GM23248 (cell line): ENCODE measurements at places on chromosomes 16 and 17. TPM values are rescaled to one million over a fixed set of nuclear protein-coding genes. Genes with fewer than 3 reads are reported as not detected.
A peak's percentile ranks its signal among the peaks of the same experiment; 100 is the strongest.

GRCh38 chr17:48549281-48549630 lies 4.3 kb upstream of the HOXB2 start:
- H3K4me1 ChIP-seq, result peaks cover 39% of the 10 kb centered on the region
- H3K27ac ChIP-seq, result peak overlapping the region; percentile 96; the same call in 1 of the 2 replicates
- no peaks in the 10 kb centered on the region; the same call in 1 of the 2 replicates for H3K36me3 ChIP-seq
- no peaks in the 10 kb centered on the region for H3K27me3 ChIP-seq
- DNase-seq, result no peak

DNA sequence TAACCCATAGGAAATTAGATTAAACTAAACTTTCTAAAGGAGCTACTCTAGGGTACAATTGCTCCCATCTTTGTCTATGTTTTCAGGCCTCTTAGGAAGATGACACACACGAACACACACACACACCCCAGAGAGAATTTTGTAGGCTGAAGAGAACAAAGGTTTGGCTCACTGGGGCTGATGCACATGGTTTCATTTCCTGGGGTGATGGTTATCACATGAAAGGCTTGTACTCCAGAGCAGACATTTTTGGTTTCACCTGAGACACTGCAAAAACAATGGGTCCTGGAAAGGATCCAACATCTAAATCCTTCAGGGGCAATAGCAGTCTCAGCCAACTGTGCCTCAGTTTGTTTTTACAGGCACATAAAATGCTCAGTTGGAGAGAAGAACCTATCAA lies 62.8 kb downstream of the GRB7 start:
- H3K36me3 ChIP-seq, result no peaks in the 10 kb centered on the region
- H3K27me3 ChIP-seq, result peaks cover 46% of the 10 kb centered on the region
- no peaks in the 10 kb centered on the region for H3K4me1 ChIP-seq
- H3K4me3 ChIP-seq, result no peak overlapping the region

DNA sequence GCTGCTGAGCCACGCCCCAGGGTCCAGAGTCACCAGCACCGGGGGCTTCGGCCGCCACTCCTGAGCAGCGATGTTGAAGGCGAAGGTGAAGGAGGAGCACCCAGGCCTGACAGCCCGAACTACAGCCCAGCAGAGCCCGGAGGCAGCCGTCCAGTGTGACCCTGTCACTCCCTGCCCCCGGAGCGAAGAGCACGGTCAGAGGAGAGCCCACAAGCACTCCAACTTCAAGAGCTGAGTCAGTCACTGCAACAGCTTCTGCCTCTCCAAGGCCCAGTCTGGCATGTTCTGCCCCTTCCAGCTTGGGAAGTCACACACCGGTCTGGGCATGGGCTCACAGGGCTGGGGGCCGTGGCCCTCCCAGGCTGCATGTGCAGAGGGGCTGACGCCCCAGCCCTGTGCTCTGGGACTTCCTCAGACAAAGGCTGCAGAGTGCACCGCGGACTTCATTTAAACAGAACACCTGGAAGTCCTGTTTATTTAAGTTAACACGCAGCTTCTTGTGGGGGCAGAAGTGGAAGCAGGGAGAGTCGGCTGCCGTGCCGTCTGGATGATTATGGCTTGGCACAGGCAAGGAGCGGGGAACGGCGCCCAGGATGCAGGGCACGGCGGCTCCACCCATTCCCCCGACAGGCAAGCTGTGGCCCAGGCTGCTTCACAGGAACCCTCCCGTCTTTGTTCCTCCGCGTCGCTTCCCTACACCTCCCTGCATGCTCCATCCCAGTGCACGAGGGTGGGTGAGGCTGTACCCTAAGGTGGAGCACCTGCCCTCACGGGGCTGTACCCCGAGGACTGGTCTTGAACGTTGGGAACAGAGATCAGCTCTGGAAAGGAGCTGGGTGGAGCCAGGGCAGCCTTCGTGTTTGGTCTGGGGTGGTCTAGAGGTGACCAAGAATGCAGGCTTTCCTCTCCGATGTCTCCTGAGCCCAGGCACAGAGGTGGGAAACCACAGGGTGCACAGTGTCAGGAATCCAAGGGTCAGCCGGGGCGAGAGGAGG lies 68.9 kb upstream of the METRNL start:
- H3K4me1 ChIP-seq, result peaks cover 14% of the 10 kb centered on the region; the same call in 1 of the 2 replicates
- no peaks in the 10 kb centered on the region for H3K36me3 ChIP-seq
- peak overlapping the region; percentile 25; the same call in 1 of the 2 replicates for H3K4me3 ChIP-seq
- no peaks in the 10 kb centered on the region for H3K27me3 ChIP-seq
- peak overlapping the region; percentile 47 for H3K27ac ChIP-seq
- peak; percentile 84 for DNase-seq

GRCh38 chr16:69924041-69924775 lies 26.9 kb upstream of the CLEC18A start:
- H3K4me1 ChIP-seq, result peaks cover 38% of the 10 kb centered on the region
- H3K27me3 ChIP-seq, result no peaks in the 10 kb centered on the region
- H3K4me3 ChIP-seq, result no peak overlapping the region
- H3K27ac ChIP-seq, result peak overlapping the region; percentile 90

The MAPT gene
- total RNA-seq, result not detected in 2 replicates

DNA sequence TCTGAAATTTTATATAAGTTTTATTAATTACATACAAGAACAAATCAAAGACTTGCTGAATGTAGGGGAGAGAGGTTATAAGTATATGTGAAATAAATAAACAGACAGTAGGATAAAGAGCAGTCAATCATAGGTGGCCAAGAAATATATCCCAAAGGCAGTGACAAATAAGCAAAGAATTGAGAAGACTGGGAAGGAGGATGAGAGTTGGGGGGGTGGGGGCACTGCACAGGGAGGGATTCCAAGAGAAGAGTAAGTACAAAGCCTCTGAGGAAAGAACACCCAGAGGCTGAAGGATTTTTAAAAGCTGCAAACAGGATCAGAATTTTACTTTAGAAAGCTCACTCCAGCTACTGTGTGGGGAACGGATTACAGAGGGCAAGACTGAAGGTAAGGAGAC lies 2.8 kb downstream of the PELP1 start:
- H3K27me3 ChIP-seq, result no peaks in the 10 kb centered on the region
- DNase-seq, result no peak
- no peak overlapping the region for H3K4me3 ChIP-seq
- no peaks in the 10 kb centered on the region for H3K36me3 ChIP-seq
- 0 out of 2 replicates have a peak, but pooled peaks cover 5% of the 10 kb centered on the region for H3K4me1 ChIP-seq

DNA sequence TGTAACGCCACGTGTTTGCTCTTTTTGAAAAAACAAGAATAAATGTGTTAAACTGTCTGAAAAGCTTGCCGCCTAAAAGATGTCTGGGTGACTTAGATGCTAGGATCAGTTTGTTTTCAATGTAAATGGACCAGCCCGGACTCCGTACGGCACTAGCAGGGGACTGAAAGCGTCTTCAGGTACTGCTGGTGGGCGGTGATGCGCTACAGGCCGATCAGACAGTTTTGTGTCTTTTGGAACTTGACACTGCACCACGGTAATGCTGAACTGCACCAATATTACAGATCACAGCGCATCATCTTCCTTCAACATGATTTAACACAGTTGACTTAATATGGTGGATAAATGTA lies 727 bp upstream of the MBTPS1 start:
- no peak for DNase-seq
- peak overlapping the region; percentile 76 for H3K27ac ChIP-seq
- no peaks in the 10 kb centered on the region for H3K27me3 ChIP-seq
- 0 out of 2 replicates have a peak, but pooled peaks cover 9% of the 10 kb centered on the region for H3K4me1 ChIP-seq
- H3K36me3 ChIP-seq, result no peaks in the 10 kb centered on the region

The MYLK3 gene
- not detected in 2 replicates for total RNA-seq

DNA sequence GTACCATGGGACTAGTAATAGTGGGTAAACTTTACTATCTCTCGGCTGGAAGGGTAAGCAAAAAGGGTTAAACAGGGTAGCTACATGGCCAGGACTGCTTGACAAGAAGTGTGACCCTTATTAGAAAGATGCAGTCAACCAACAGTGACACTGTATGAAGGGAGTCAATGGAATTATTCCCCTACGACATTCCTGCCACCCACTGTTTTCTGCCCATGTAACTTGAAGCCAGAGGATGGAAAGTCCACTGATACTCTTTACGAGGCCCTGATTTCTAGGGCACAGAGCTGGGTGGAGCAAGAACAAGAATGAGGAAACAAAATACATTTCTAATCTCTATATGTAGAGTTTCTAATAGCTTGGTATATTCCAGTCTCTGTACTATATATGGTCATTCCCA lies 1102.5 kb downstream of the CDH11 start:
- H3K36me3 ChIP-seq, result no peaks in the 10 kb centered on the region
- no peaks in the 10 kb centered on the region for H3K4me1 ChIP-seq
- no peak overlapping the region for H3K4me3 ChIP-seq

GRCh38 chr17:40122999-40123810 lies 1.4 kb downstream of the MSL1 start:
- H3K27ac ChIP-seq, result peak overlapping the region; percentile 94
- peaks cover 19% of the 10 kb centered on the region; the same call in 1 of the 2 replicates for H3K36me3 ChIP-seq
- H3K4me3 ChIP-seq, result peak overlapping the region; percentile 98

- H3K27me3 ChIP-seq, result peaks cover 2% of the 10 kb centered on the region; the same call in 1 of the 2 replicates
- no peak overlapping the region for H3K27ac ChIP-seq
- no peak overlapping the region for H3K4me3 ChIP-seq
- no peaks in the 10 kb centered on the region for H3K36me3 ChIP-seq
- no peaks in the 10 kb centered on the region for H3K4me1 ChIP-seq
Measured at GRCh38 chr17:79870540-79870939, 31.3 kb upstream of the CBX4 start.

The RTN4RL1 gene
- 0.22 TPM in 1 of 2 replicates, not detected in the other for total RNA-seq

- H3K27ac ChIP-seq, result no peak overlapping the region
- peak; percentile 16 for DNase-seq
- H3K36me3 ChIP-seq, result no peaks in the 10 kb centered on the region
- 0 out of 2 replicates have a peak, but pooled peaks cover 9% of the 10 kb centered on the region for H3K4me1 ChIP-seq
- H3K4me3 ChIP-seq, result no peak overlapping the region
Measured at GRCh38 chr17:1905190-1905913, 75.5 kb downstream of the RPA1 start.

The MARCHF10 gene
- 1.8 and 7.1 TPM in 2 replicates for total RNA-seq

DNA sequence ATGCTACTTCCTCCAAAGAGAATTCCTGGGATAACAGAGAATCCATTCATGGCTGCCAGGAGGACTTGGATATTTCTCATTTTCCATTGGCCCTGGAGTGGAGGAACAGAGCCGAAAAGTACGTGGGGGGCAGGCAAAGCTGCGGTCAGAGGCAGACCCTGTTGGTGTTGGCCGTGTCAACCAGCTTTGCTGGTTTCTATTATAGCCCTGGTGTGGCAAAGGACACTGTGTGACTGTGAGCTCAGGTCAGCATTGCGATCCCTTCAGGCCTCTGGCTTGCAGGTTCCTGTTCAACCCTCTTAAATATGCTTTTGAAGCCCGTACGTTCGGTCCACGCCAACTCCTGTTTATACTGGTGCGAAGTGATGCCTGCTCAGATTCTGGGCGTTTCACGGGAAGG lies 596.2 kb downstream of the MAF start:
- no peaks in the 10 kb centered on the region for H3K27me3 ChIP-seq
- H3K4me3 ChIP-seq, result no peak overlapping the region
- no peak for DNase-seq
- no peak overlapping the region for H3K27ac ChIP-seq
